Stimulated activated CD8-positive, alpha-beta memory T cell treated with anti-CD3 and anti-CD28 coated beads, Interleukin-12 subunit alpha, Interleukin-12 subunit beta, amount 100 ng/mL, for 1 hour (primary cell): ENCODE measurements at places on chromosomes 12 and 14.
A peak's percentile ranks its signal among the peaks of the same experiment; 100 is the strongest.

GRCh38 chr12:57811028-57811755 lies 7.3 kb downstream of the AVIL start:
- no peak for DNase-seq

DNA sequence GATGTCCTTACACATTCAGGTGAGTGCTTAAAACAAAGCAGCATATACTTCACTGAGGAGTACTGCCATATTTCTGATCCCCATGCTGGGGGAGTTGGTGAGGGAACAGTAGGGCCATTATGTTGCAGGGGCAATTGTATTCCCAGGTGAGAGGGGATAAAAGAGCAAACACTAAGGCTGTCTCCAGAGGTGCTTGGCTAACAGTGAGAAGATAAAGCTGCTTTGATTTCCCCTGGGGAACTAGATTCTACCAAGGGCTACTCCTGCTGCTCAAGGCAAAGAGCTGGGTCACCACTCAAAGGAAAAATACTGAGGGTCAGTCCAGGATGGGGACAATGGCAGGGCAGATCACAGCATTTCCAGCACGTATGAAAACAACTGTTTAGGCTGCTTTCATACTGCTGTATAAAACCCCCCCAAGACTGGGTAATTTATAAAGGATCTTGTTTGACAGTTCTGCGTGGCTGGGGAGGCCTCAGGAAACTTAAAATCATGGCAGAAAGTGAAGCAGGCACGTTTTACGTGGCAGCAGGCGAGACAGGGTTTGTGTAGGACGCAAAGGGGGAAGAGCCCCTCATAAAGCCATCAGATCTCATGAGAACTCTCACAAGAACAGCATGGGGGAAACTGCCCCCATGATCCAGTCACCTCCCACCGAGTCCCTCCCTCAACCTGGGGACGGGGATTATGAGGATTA lies 47.8 kb upstream of the OR5AU1 start:
- DNase-seq, result no peak

- no peak for DNase-seq
Observed at GRCh38 chr12:103505371-103506236, 9.8 kb upstream of the C12orf42 start.

- no peak for DNase-seq
Observed at GRCh38 chr12:28051516-28052354, 79.2 kb upstream of the PTHLH start.

DNA sequence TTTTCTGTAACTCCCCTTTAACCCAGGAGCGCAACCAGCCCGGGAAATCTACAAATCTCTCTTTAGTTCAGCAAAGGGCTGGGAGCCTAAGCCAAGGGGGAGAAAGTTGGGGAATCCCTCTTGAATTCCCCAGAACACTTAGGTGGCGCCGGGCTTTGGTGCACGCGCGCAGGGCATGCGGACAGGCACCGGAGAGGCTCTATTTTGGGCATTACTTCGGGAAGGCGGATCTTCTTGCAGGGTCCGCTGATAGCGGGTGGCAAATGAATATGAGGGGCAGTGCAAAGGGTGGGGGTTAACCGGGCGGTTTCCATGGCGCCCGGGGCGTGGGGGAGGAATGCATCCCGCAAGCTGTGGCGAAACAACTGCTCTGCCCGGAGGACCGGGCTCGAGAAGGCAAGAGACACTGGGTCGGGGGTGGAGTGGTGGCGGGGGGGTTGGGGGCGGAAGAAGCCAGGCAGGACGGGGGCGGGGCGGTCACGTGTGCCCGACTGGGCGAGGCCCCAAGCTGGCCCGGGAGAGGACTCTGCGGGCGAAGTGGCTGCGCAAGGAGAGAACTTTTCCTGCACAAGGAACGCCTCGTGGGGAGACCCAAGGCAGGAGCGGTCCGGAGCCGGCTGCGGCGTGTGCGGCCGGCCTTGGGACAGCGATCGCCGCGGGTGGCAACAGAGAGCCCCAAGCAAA lies at the start of gene FLVCR2:
FLVCR2 (plus strand) TSS at position 519 of the 684 bp plus-strand sequence. CDS start 353 bp downstream, outside the sequence.
- DNase-seq, result peak; percentile 35

- DNase-seq, result no peak
Observed at GRCh38 chr14:55130196-55130550, 1.1 kb downstream of the LGALS3 start.

- DNase-seq, result no peak
Observed at GRCh38 chr12:40123496-40123895, 17.6 kb upstream of the SLC2A13 start.

DNA sequence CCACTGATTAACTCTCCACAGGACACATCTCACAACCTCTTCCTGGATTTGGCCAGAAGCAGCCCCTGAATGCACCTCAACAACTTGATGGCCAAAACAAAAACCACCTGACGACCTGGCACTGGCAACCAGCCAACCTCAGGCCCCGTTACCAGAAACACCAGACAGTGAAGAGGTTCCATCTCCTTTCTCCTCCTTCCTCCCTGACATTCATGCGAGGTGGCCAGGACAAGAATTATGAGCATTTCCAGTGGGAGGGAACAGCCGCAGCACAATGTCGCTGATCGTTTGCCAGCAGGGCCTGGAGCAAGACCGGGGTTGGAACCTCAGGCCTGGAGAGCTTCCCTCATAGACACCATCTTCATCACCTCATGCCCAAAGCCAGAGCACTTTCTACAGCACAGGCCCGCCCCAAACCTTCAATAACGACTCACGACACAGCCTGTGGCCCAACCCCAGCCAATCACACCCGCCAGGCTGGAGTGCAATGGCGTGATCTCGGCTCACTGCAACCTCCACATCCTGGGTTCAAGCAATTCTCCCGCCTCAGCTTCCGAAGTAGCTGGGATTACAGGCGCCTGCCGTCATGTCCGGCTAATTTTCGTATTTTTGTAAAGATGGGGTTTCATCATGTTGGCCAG lies 48.7 kb downstream of the CCDC88C start:
- no peak for DNase-seq

DNA sequence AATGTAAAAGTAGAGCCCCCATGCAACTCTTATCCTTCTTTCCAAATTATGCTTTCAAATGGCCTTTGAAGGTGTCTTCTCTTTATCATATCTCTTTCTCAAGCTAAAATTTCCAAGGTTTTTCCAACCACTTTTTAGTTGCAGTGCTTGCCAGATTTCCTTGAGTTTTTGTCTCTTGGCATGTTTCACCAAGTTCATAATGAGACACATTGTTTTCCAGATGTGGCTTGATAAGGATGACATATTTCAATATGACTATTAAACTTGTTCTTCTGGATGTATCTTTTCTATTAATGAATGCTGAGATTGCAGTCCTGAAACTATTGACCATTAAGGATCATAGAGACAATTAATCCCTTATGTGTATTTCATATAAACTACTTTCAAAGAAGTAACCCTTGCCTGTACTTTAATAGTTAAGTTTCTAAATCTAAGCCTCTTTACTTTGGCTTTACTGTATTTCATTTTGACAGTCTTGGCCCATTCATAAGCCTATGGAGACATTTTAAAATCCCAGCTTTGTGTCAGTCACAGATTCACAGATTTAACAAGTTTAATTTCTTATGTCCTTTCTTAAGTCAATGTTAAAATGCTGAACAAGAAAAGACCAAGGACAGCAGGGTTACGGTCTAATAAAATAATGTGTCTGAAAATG lies 151.5 kb downstream of the LRFN5 start:
- DNase-seq, result no peak

GRCh38 chr14:104467641-104468040 lies 111.9 kb upstream of the C14orf180 start:
- DNase-seq, result no peak

GRCh38 chr12:93939641-93940325 lies 208.6 kb upstream of the PLXNC1 start:
- no peak for DNase-seq

DNA sequence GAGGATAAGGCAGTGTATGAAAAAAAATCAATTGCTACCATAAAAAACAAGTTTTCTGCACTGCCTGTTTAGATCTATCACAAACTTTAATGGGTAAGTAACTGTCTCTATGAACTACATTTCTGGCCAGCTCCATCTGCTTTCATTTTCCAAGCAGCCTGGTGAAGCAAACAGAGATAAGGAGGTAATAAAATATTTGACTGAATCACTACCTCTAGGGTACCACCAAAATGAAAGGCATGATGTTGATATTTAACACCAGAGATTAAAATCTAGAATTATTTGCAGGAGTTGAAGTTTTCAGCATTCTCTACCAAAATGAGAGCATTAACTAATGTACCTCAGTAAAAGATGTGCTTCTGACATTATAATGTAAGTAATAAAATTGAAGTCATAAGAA lies 863.5 kb upstream of the MGAT4C start:
- no peak for DNase-seq

- no peak for DNase-seq
Observed at GRCh38 chr14:59356767-59357166, 108.4 kb downstream of the GPR135 start.

GRCh38 chr12:26936559-26937442 lies 980 bp downstream of the INTS13 start:
- DNase-seq, result no peak

DNA sequence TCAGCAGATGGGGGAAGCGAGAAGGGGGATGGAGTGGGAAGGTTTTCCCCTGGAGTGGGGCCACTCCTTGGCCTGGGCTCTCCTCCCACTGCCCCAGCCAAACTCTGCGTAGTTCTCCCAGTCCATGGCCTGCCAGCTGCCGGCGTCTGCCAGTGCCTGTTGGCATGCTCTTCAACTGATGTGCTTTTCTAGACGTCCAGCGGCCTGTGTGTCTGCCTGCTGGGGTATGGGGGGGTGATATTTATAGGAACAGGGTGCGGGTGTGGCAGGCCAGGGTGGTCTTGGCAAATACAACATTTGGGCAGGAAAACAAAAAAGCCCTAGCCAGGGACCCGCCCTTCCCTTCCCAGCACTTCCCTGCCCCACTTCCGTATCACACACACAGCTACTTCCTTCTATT lies 786.3 kb upstream of the NOVA1 start:
- no peak for DNase-seq
